ENCODE measurements at places on chromosomes 3 and 15. TPM values are rescaled to one million over a fixed set of nuclear protein-coding genes. Genes with fewer than 3 reads are reported as not detected.

GP5 gene
- 0.39 TPM for total RNA-seq

FGD5 gene
- total RNA-seq, result 14.9 TPM

TGM4 gene
- not detected for total RNA-seq

RFT1 gene
- 9.2 TPM for total RNA-seq

- DNase-seq, result peak; percentile 29
Observed at GRCh38 chr3:100333970-100334487, 528 bp upstream of the NIT2 start.

- no peak for DNase-seq
Observed at GRCh38 chr3:43079536-43080332, 26.1 kb downstream of the POMGNT2 start.

GRCh38 chr15:67803996-67804843 lies 21.1 kb upstream of the SKOR1 start:
- DNase-seq, result no peak

- no peak for DNase-seq
Observed at GRCh38 chr3:19769694-19770093, 164.3 kb downstream of the EFHB start.

- no peak for DNase-seq
Observed at GRCh38 chr3:184235381-184236032, 6.1 kb downstream of the VWA5B2 start.

GRCh38 chr3:175129571-175129970 lies 270.4 kb downstream of the NAALADL2 start:
- DNase-seq, result no peak
